ENCODE measurements at places on chromosomes 12 and 14. TPM values are rescaled to one million over a fixed set of nuclear protein-coding genes. Genes with fewer than 3 reads are reported as not detected.

Gene KCNK13
- total RNA-seq, result 1.4 TPM

Gene MSI1
- total RNA-seq, result 121 TPM

Gene KLRF1
- 1.1 TPM for total RNA-seq

Gene TRHDE
- 23.5 TPM for total RNA-seq
